ENCODE measurements at places on chromosomes 7 and 10.

- no peak for DNase-seq
These were observed 4.0 kb downstream of the FZD8 start for GRCh38 chr10:35638101-35638500.

DNA sequence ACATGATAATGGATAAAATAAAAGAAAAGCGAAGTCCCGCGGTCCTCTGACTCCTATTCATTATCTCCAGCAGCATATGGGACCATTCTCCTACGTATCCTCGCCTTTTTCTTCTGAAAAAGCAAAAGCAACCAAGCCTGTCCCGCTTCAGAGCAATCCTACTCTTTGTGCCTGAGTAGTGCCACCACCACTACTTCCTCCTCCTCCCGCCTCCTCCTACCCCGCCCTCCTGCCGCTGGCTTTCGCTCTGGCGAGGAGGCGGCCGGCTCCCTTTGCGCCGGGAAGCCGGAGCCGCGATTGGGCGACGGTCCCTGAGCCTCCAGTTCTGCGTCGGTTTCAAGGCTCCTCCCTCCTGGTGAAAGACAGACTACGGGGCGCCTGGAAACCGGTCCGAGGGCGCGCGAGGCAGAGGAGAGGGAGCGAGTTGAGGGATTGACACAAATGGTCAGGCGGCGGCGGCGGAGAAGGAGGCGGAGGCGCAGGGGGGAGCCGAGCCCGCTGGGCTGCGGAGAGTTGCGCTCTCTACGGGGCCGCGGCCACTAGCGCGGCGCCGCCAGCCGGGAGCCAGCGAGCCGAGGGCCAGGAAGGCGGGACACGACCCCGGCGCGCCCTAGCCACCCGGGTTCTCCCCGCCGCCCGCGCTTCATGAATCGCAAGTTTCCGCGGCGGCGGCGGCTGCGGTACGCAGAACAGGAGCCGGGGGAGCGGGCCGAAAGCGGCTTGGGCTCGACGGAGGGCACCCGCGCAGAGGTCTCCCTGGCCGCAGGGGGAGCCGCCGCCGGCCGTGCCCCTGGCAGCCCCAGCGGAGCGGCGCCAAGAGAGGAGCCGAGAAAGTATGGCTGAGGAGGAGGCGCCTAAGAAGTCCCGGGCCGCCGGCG lies at the start of gene FZD1:
FZD1 (plus strand) TSS at position 388 of the 878 bp plus-strand sequence; CDS start at position 836, 448 bp downstream.
- peak; percentile 17 for DNase-seq

GRCh38 chr7:12861070-12861469 lies 173.6 kb downstream of the ARL4A start:
- no peak for DNase-seq

DNA sequence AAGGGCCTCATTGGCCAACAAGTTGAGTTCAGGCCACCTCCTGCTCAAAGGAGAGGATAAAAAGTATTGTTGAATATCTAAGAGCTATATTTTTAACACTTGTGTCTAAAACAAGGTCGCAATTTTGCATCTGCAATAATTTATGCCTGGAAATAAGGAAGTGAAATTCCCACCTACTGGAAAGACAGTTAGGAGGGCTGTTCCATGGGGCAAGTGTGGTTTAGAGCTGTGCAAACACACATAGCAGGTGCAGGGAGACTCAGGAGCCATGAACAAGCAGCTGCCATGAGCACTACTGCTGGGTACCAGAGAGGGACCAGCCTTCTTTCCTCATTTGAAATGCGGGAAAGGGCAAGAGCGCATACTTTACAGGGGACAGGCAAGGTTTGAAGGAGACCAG lies 35.5 kb upstream of the IKZF1 start:
- no peak for DNase-seq

- DNase-seq = no peak
These were observed 32.4 kb downstream of the NSUN6 start for GRCh38 chr10:18619016-18619415.

DNA sequence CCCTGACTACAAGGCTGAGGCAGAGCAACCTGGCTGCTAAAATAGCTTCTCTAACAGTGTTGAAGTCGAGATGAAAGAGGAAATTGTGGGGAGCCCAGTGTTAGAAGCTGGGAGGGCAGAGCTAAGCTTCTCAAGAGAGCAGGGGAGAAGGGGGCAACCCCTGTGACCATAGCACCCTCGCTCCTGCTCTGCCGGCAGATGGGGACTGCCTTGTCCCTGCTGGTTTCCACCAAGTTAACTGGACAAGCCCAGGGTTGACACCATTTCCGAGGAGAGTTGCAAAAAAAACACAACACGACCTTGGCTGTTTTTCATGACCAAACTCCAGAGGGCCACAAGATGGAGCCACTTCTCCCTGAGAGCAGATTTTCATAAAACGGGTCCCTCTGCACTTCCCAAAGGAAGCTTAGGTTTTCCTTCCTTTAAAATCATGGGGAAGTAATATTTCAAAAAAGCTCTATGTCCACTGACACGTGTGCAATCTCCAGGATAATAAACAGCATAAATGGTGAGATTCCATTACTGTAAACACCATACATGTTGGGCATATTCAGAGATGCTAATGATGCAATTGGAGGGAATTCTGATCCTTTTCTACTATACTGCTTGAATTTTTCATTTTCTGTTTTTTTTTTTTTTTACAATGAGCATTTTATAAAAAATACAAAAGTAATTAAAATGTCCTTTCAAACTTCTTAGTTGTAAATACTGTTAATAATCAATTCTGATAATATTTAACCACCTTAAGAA lies 140.4 kb downstream of the PIP4K2A start:
- no peak for DNase-seq

- no peak for DNase-seq
These were observed 592.3 kb downstream of the SH2D4B start for GRCh38 chr10:81130014-81130413.

Measured in stimulated activated CD4-positive, alpha-beta T cell treated with anti-CD3 and anti-CD28 coated beads, Interleukin-1b, Interleukin-23, amount 100 ng/mL, for 1 hour (primary cell).